Stimulated activated CD4-positive, alpha-beta T cell treated with anti-CD3 and anti-CD28 coated beads, Interleukin-15, amount 100 ng/mL, for 24 hours (primary cell): ENCODE measurements at places on chromosomes 16 and 17.
A peak's percentile ranks its signal among the peaks of the same experiment; 100 is the strongest.

- no peak for DNase-seq
Measured at GRCh38 chr17:48498164-48498850, 32.5 kb downstream of the HOXB1 start.

GRCh38 chr16:4067262-4068001, 48.8 kb downstream of the ADCY9 start:
- no peak for DNase-seq

- no peak for DNase-seq
Measured at GRCh38 chr17:78679495-78680395, 102.3 kb downstream of the CYTH1 start.

- no peak for DNase-seq
Measured at GRCh38 chr17:29107084-29107483, 64.1 kb downstream of the PIPOX start.

DNA sequence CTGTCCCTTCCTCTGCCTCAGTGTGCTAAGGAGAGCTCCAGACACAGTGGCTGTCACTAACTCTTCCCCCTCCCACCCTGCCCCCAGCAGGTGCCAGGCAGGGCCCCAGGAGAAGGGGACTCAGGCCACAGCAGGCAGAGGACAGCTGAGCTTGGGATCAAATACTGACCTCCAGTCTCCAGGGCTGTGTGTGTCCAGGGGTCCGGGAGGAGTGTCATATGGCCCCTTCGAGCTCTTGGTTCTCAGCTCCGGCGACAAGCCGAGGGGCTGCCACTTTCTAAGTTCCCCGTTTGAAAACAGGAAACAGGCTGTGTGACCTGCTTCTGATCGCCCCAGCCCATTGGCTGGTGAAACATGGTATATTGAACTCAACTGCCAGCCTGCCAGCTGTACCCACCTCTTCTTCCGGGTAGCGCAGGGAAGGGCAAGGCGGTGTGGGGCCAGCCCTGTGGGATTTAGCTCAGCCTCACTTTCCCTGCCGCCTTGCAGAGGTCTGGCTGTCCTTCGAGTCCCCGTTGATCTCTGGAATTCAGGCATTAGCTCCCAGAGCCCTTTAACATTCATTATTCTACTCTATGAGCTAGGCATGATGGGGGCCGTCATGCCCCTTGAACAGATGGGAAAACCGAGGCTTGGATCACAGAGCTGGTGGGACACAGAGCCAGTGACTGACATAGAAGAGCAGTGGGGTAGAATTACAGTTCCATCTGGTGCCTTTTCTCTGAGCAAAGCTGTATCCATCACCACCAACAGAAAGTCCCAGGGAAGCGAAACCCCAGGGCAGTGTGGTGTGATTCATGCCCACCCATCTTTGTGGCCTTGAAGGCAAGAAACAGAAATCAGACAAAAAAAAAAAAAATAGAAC, at the start of gene SNX20:
TSS of gene SNX20 (minus strand) at position 292 of the 865 bp plus-strand sequence. CDS start 3,786 bp downstream, outside the sequence.
- peak; percentile 73 for DNase-seq

GRCh38 chr16:14400285-14400977, 229.6 kb downstream of the PARN start:
- DNase-seq: no peak

DNA sequence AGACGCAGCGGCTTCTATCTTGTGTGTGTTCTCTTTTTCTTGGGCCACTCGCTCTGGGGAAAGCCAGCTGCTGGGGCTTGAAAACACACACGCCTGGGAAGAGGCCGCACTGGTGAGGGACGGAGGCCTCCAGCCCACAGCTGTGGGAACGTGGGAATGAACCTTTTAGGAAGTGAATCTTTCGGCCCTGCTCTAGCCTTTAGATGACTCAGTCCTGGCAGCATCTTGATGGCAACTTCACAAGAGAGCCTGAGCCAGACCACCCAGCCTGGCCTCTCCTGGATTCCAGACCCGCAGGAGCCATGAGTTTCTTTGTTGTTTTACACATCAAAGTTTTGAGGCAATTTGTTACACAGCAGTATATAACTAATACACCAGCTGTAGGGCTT, 2.2 kb upstream of the PDPK1 start:
- no peak for DNase-seq

DNA sequence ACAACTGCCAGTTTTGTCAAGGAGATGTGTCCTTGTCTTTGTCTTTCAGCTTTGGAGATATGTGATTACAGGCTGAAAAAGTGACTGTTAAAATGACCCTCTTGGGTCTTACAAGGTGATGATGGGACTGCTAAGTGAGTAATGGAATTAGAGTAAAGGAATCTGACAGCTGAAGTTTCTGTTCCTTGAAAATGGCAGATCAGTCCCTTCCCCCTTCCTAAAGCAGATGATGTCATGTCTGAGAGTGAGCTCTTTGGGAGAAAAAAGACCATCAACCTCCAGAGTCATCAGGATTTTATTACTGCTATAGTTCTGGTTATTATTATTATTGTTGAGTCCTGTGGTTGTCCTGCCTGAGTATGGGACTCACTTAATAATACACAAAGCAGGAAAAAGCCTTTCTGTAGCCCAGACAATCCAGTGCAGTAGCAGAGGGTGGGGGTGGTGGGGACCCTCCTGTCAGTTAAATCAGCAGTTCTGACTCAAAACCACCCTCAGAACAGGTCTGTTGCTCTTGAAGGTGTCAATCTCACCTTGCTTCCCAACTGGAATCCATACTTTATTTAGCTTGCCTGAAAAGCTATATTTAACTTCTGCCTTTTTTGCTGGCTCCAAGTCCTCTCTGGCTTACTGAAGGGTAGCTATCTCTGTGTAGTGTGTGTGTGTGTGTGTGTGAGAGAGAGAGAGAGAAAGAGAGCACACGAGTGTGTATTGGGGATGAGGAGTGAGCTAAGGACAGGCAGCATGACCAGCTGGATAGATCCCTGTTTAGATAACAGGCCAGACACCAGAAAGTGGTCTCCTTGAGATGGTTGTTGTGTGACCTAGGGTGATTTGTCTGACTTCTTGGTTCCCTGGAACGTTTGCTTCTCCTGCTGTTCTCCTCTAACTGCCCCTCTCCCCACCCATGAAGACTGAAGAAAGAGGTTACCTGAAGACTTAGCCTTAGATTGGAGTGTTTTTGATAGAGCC, 4.9 kb downstream of the HROB start:
- DNase-seq: no peak

- DNase-seq: peak; percentile 34
Measured at GRCh38 chr16:30335598-30336474, 19.3 kb downstream of the CD2BP2 start.

- DNase-seq: peak; percentile 49
Measured at GRCh38 chr17:64061178-64061898, 40.9 kb upstream of the ICAM2 start.

DNA sequence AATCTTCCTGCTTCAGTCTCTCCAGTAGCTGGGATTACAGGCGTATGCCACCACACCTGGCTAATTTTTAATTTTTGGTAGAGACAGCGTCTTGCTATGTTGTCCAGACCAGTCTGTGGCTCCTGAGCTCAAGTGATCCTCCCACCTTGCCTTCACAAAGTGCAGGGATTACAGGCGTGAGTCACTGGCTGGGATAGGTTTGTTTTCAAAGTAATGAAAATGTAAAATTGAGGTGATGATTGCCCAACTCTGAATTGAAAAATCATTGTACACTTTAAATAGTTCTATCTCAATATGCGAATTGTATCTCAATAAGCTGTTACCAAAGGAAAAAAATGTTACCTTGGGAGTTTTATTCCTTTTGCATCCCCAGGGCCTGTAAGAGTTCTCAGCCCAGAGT, 1.2 kb upstream of the AMFR start:
- DNase-seq: no peak

- DNase-seq: peak; percentile 15
Measured at GRCh38 chr16:22353191-22353919, 21.1 kb downstream of the CDR2 start.

- peak; percentile 66 for DNase-seq
Measured at GRCh38 chr16:53549970-53550690, 47.1 kb upstream of the AKTIP start.

- no peak for DNase-seq
Measured at GRCh38 chr17:79005063-79005861, 4.3 kb downstream of the CANT1 start.

DNA sequence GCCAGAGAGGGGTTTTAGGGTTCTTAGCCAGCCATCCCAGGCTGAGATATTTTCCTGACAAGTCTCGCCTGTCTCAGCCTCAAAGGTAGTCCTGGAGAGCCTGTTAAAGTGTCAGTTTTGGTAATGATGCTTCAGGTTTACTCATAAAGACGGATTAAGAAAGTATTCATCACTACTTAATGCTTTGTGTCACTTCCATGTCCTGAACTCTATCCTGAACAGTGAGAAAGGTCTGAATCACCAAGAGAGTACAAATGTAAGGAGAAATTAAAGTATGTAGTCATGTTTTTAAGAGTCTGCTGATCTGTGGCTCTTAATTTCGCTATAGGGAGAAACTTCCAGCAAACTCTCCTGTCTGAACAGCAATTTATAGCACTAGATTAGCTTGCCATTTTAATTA, 14.0 kb downstream of the RPGRIP1L start:
- no peak for DNase-seq

- DNase-seq: no peak
Measured at GRCh38 chr16:51696376-51696775, 545.3 kb upstream of the SALL1 start.

GRCh38 chr17:40311575-40311974, 2.6 kb downstream of the RARA start:
- DNase-seq: no peak

DNA sequence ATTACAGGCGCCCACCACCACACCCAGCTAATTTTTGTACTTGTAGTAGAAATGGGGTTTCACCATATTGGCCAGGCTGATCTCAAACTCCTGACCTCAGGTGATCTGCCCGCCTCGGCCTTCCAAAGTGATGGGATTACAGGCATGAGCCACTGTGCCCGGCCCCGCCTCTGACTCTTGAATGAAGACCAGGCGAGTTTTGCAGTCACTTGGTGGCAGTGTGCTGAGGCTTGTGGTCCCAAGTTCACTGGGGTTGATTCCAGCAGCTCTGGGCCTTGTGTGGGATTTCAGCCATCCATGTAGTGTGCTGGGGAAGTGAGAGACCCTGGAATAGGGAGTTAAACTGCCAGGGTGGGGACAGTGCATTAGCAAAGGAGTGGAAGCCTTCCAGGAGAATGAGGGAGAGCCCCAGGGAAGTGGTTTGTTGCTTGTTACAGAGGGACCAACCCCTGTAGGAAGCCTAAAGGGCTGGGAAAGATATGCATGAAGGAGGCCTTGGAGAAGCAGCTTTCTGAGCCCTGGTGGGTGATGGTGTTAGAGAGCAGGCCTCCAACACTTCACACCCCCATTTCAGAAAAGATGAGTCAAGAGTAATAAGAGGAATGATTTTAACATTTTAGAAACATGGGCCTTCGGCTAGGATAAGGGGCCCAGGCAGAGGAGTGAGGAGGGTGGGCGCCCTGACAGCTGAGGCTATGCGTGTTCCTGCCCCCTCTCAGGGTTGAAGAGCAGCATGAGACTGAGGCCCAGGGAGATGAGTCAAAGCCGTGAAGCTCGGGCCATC, 14.5 kb downstream of the PSKH1 start:
- DNase-seq: no peak

DNA sequence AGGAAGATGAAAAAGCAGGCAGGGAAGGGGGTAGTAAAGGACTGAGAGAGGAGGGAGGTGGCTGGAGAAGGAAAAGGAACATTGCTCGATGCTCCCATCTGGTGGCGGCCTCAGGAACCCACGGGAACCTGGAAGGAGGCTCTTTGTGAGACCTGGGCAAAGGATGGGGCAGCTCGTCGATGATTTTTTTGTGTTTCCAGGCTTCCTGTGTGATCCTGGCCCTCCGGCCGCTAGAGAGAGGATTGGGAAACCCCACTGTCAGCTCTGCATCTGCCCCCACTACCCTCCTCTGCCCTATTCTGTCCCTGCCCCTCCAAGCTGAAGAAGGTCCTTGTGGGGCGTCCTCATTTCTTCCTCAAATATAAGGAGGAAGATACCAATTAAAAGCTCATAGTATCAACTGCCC, 6.6 kb downstream of the WFIKKN2 start:
- DNase-seq: peak; percentile 68

GRCh38 chr17:57377094-57377493, 120.8 kb downstream of the MSI2 start:
- DNase-seq: no peak

- DNase-seq: no peak
Measured at GRCh38 chr16:27246439-27246838, 22.1 kb downstream of the NSMCE1 start.

DNA sequence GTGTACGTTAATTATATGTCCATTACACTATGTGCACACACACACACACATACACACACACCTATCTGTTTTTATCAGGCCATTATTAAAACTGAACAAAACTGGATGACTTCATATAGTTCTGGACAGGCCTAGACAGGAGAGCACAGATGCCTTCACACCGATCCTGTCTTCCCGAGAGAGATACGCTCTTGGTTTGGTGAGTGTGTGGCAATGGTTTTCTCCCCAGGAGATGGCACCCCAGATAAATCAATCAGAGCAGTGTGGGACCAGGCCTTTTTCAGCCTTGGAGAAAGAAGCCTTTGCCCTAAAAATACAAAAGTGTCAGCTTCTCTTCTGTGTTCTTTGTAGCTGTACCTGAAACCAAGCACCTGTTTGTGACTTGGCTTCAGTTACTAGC, 83.7 kb downstream of the CPPED1 start:
- DNase-seq: no peak
